ENCODE measurements at places on chromosomes 13 and 19.

GRCh38 chr19:50565984-50566903, 2.0 kb downstream of the LRRC4B start:
- no peak for DNase-seq

GRCh38 chr13:95338905-95339304, 37.7 kb upstream of the ABCC4 start:
- peak; percentile 37 for DNase-seq

DNA sequence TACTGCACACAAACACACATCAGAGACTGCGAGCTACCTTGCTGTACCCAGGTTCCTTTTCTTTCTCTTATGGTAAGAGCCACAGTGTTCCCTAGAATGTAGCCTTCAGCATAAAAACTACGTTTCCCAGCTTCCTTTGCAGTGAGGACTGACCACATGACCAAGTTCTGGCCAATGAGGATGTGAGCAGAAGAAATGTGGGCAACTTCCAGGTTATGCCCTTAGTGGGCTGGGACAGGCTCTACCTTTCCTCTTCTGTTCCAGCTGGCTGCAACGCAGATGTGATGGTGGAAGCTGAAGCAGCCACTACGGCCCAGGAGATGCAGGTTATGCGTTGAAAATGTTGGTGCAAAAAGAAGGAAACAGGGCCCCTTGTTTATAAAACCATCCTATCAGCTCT, 27.5 kb downstream of the VRK3 start:
- no peak for DNase-seq

- DNase-seq, result no peak
These were observed 114.9 kb downstream of the PCCA start for GRCh38 chr13:100203696-100204367.

DNA sequence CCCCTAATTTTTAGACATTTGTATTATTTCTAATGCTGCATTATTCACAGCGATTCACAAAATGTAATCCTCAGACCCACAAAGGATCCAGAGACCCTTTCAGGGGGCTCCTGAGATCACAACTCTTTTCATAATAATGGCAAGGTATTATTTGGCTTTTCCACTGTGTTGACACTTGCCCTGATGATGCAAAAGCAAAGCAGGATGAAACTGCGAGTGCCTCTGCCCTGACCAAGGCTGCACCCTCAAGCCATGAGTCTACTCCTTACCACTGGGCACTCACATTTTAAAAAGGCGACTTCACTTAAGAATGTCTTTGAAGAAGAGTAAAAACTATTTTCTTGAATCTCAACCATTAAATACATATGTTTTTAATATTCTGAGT, 11.4 kb downstream of the ELF1 start:
- no peak for DNase-seq

DNA sequence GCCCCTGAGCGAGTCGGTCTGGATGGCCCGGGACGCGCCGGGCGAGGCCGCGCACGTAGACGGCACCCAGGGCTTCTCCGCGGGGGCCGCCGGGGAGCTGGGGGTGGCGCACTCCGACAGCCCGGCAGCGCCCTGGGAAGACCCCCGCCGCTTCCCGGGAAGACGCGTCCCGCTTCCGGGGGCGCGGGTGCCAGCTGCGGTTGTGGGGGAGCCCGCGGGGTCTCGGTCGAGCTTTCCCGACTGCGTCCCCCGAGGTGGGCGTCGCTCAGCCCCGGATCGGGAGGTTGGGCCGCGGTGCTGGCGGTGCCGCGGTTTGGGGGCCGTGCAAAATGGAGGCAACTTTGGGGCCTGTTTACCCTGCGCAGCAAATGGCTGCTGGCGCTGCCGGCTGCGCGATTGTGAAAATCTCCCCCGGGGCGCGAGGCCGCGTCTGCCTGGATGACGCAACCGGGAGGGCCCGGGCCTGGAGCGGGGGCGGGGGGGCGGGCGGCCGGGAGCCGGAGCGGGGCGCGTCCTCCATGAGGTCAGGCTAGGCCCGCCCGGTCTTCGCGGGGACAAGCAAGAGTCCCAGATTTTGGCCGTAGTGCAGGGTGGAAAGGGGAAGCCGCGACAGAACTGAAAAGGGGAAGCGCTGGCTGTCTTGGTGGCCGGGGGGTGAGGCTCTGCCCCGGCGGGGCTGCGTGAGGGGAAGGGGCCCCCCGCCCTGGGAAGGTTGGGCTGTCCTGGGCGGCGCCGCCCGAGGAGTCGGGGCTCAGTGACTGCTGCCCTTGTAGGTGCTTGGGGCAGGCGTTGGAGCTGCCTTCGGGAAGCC, 11.3 kb downstream of the PEAK3 start:
- DNase-seq, result peak; percentile 82

DNA sequence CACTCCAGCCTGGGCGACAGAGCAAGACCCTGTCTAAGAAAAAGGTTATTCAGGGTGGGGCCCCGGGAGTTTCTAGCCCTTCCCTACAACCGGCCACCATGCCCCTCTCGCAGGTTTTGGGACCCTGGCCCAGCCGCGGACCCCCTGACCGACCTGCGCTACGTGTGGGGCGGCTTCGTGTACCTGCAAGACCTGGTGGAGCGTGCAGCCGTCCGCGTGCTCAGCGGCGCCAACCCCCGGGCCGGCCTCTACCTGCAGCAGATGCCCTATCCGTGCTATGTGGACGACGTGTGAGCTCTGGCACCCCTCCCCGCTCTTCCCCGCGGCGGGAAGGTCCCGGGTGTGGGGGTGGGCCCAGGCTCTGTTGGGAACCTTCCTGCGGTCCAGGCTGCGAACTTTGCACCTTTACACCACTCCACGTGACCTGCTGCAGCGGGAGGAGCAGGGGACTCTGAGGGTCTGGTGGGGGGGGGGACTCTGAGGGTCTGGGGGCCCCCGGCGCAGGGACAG, 6.3 kb downstream of the ABCA7 start:
- no peak for DNase-seq

GRCh38 chr19:43471091-43471490, 5.7 kb upstream of the LYPD3 start:
- DNase-seq, result no peak

DNA sequence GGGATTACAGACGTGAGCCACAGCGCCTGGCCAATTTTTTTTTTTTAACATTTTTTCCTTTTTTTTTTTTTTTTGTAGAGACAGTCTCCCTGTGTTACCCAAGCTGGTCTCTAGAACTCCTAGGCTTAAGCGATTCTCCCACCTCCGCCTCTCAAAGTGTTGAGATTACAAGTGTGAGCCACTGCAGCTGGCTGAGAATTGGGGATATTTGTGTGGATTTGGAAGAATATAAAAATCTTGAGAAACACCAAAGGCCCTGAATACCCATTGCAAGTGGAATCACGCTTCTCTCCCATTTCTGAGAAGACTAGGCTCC, 79.9 kb upstream of the ABCC4 start:
- no peak for DNase-seq

- no peak for DNase-seq
These were observed 414.9 kb downstream of the COG6 start for GRCh38 chr13:40070357-40070756.

DNA sequence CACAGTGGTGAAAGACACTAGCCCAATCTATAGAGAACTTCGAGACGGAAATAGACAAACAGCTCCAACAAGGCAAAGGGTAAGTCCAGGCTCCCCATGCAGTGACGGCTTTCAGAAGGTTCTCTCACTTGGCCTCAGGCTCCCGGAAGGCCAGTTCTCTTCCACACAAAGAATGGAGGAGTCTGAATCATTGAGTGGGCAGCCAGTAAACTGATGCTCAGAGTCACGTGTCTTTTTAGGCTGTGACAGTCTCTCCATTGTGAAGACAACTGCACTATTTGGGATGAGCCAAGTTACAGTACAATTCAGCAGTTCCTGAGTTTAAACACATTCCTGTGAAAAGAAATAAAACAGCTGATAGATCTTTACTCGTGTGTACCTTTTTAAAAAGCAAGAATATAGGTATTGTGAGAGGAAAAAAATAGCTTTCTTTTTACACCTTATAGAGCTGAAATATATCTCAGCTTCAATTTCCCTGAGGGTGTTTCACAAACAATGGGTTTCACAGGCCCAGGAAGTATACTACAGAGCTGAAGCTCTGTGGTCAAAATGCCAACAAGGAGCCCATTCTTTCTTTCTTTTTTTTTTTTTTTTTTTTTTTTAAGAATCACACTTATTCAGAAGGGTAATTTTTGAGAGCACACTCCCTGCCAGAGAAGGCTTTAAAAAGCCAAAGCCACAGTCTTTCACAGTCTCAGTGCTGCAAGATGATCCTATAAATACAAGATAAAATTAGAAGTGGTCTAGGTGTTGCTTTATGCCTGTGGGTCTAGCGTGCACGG, 135.1 kb downstream of the FREM2 start:
- DNase-seq, result no peak

GRCh38 chr13:100561599-100562204, 26.9 kb downstream of the GGACT start:
- no peak for DNase-seq

- no peak for DNase-seq
These were observed 3.2 kb downstream of the PIAS4 start for GRCh38 chr19:4010808-4011110.
